ENCODE measurements at places on chromosomes 6 and 20. TPM values are rescaled to one million over a fixed set of nuclear protein-coding genes. Genes with fewer than 3 reads are reported as not detected.

- H3K27me3 ChIP-seq, result no peaks in the 10 kb centered on the region
- no peaks in the 10 kb centered on the region for H3K4me1 ChIP-seq
- DNase-seq, result no peak
- no peak overlapping the region for H3K27ac ChIP-seq
- H3K4me3 ChIP-seq, result no peak overlapping the region
- H3K36me3 ChIP-seq, result no peaks in the 10 kb centered on the region
Measured at GRCh38 chr6:22471132-22471690, 98.2 kb upstream of the HDGFL1 start.

DNA sequence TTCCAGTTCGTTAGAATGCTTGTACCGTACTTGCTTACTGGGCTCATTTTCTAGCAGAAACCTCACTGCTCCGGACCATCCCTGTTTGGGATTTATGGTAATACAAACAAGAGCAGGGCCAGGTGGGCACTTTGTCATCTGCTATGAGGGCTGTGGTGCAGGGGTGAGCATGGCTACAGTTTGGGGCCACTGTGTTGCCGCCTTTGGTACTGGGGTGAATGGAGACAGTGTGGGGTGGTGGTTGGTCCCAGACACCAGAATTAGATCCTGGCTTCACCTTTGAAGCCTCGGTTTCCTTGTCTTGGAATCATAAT, 95.0 kb downstream of the TOX2 start:
- peaks cover 19% of the 10 kb centered on the region for H3K4me1 ChIP-seq
- H3K27ac ChIP-seq, result no peak overlapping the region
- H3K4me3 ChIP-seq, result no peak overlapping the region

- H3K36me3 ChIP-seq, result peaks cover 12% of the 10 kb centered on the region
- H3K27ac ChIP-seq, result no peak overlapping the region
- no peak overlapping the region for H3K4me3 ChIP-seq
Measured at GRCh38 chr6:341914-342831, 49.4 kb upstream of the IRF4 start.

GRCh38 chr20:51342510-51343236, 199.8 kb downstream of the NFATC2 start:
- H3K27me3 ChIP-seq, result peaks cover 2% of the 10 kb centered on the region
- DNase-seq, result no peak
- H3K4me1 ChIP-seq, result no peaks in the 10 kb centered on the region
- no peaks in the 10 kb centered on the region for H3K36me3 ChIP-seq
- no peak overlapping the region for H3K4me3 ChIP-seq
- no peak overlapping the region for H3K27ac ChIP-seq

- H3K4me3 ChIP-seq, result no peak overlapping the region
- no peaks in the 10 kb centered on the region for H3K4me1 ChIP-seq
- no peak overlapping the region for H3K27ac ChIP-seq
- no peak for DNase-seq
- H3K36me3 ChIP-seq, result no peaks in the 10 kb centered on the region
- H3K27me3 ChIP-seq, result no peaks in the 10 kb centered on the region
Measured at GRCh38 chr6:81214414-81215091, 537.9 kb downstream of the TENT5A start.

Gene PRSS35
- not detected for total RNA-seq

Gene TRIM26
- 48.4 TPM for total RNA-seq
